ENCODE measurements at places on chromosomes 3 and 15.

DNA sequence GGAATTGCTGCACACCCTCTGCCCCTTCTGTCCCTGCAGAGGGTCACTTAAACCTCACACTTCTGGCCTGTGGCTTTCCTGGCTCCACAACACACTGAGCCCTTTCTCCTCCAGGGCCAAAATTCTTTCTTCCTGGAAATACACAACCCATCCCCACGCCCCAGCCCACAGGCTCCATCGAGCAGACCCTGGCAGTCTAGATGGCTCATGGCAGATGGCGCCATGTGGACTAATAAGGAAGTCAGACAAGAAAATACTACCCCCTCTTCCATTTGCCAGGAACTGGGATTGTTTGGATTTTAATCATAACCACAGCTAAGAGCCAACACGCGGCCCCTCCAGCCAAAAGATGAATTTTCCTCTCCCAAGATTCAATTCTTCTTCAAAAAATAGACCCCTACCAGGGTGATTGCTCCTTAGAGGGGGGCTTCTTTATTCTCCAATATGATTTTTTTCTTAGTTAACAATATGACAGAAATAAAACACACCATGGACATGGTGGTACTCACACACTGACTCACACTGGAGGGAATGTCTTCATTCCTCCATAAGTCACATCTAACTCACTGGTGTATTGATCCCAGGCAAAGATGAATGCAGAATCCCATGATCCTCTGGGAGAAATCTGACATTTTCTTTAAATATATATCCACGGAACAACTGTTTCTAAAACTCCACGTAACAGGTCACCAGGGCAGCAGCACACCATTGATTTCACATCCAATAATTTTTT is 111.5 kb downstream of the NTRK3 start:
- no peak for DNase-seq

DNA sequence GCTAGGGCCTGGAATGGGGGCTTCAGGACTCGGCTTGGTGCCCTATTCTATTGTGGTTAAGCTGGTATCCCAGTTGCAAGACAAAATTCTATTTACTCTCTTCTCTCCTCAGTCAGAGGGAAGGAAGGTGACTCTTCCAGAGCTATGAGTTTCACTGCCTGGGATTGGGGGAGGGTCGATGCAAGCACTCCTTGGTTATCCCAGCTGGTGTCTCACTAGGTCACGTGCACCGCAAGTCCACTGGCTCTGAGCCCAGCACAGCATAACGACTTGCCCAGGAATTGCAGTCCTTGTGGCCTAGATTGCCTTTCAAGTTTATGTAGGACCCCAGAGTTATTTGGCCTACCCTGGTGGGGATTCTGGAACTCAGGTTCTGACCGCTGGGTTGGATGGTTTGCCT is 958.8 kb downstream of the IGSF11 start:
- no peak for DNase-seq

- DNase-seq, result no peak
Measured at GRCh38 chr3:188283347-188283746, 129.4 kb downstream of the LPP start.

GRCh38 chr3:127760361-127760760 is 62.0 kb downstream of the MGLL start:
- DNase-seq, result no peak

DNA sequence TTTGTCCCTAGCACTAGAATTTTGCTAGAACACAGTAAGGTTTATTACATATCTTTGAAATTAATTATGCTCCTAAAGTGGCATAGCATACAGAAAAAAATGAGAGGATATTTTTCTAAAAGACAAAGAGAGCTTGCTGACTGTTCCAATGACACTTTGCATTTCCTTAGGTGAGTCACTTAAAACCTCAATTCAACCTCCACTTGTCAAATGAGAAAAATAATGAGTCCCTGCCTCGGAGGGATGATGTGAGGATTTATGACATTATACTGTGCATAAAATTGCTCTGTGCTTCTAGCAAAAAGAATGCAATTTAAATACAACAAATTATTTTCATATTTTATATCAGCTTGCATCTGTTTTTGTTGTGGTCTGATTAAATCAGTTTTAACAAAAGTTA is 1417.0 kb upstream of the ALCAM start:
- no peak for DNase-seq

DNA sequence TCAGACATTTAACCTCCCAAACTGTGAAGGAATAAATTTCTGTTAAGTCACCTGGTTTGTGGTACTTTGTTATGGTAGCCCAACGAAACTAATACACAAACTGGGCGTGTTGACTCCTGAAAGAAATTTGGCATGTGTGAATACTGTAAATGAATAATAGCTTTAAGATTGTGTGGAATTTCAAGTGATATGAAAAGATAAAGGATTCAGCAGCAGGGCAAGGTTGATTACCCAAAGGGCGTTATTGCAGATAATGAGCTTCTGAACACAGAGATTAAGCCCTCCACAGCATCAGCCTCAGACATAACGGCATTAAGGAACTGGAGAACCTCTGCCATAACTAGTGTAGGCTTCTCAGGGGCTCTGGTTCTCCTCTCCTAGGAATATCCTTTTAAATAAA is 451.5 kb upstream of the NECTIN3 start:
- DNase-seq, result no peak

DNA sequence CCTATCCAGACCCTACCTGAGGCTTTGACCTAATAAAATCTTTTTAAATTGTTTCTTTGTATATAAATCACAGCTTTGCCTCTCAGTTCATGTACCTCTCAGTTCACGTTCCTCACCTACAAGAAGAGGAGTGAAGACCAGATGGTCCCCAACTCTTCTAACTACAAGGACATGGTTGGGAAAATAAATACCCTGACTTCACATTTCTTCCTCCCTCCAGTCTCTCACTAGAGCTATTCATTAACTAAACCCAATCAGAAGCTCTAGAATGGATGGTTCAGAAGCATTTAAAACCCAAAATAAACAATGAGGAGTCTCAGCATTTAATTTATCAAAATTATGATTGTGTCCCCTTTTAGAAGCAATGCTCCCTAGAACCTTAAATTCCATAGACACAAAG is 97.3 kb upstream of the AGTR1 start:
- no peak for DNase-seq

DNA sequence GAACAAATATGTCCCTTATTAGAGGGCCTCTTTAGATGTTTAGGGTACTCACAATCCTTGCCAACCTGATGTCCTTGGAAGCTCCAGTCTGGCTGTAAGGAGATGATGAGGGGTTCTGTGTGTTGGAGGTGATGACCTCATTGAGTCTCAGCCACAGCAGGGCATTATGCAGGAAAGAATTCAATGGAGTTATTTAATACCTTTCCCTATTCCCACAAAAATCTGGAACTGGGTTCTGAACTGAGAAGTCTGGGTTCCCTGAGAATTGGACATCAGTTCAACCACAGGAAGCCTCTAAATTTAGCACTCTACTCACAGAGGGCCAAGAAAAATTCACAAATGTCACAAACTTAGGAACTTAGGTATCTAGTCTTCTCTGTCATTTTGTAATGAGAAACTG is 36.9 kb downstream of the SLC35A5 start:
- DNase-seq, result no peak

GRCh38 chr15:70831094-70831911 is 22.7 kb downstream of the LARP6 start:
- no peak for DNase-seq

- no peak for DNase-seq
Measured at GRCh38 chr15:66291816-66292570, 1.4 kb upstream of the DIS3L start.

DNA sequence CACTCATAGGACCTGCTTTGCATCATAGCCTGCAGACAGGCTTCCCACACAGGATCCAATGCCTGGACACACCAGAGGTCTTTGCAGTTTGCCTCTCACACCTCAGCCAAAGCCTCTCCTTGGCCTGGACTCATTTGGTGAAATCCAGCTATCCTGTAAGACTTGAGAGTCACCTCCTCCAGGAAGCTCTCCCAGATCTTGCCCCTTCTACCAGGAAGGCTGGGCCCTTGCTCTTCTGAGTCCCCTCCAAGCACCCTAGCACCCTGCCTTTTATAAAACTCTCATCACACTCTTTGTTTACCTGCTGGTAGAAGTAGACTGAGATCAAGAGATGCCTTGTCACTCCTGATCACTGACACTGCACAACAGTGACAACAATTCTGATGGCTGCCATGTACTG is 66.8 kb upstream of the GLCE start:
- no peak for DNase-seq

- DNase-seq, result no peak
Measured at GRCh38 chr3:63845215-63845614, 18.4 kb downstream of the THOC7 start.

DNA sequence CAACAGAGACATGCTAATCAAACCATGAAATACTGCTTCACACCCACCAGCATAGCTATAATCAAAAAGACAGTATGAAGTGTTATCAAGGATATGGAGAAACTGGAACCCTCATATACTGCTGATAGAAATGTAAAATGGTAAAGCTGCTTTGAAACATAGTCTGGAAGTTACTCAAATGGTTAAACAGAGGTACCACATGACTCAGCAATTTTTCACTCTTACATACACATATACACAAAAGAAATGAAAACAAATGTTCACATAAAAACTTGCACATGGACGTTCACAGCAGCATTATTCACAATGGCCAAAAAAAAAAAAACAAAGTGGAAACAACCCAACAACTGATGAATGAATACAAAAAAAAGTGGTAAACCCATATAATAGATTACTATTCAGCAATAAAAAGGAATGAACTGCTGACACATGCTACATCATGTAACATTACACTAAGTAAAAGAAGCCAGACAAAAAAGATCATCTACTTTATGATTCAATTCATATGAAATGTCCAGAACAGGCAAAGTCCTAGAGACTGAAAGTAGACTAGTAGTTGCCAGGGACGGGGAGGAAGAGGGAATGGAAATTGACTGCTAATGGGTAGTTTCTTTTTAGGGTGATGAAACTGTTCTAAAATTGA is 23.2 kb downstream of the ZNF148 start:
- no peak for DNase-seq

GRCh38 chr3:15284121-15284889 is 48.1 kb downstream of the SH3BP5 start:
- no peak for DNase-seq

DNA sequence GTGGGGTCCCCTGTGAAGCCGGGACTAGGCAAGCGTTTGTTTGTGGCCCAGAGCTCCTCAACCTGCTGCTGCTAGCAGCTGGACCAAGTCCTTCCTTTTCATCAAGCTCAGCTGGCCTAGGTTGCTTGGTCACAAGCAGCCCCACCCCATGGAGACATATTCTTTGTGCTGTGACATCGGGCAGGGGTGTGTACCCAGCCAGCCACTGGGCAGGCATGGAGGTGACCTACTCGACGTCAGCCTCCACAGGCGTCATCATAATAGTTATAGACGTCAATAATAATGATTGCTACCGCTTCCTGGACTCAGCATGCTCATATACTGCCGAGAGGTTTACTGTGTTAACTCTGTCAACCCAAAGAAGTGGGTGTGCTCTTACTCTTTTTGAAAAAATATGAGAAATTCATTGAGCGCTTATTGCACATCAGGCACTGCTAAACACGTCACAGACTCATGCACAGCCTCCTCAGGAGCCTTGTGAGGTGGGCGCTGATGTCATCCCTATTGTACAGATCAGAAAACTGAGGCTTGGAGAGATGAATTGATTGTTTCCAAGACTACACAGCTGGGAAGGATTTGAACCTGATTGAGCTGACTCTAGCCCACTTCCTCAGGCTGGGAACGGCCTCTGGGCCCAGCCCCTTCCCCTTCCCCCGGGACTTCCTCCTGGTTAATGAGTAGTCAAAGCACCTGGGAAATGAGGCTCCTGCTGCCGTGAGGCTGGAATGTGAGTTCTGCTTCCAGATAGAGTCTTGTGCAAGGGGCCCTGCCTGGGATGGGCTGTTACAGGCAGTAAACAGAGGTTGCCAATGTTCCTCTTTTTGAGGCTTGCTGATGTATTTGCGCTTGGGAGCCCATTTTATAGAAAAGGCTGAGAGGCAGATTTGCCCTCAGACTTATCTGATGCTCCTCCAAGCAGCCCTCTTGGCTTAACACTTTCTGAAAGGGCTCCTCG is 16.2 kb downstream of the SLC6A6 start:
- DNase-seq, result no peak

- DNase-seq, result no peak
Measured at GRCh38 chr3:131224886-131225550, 156.6 kb upstream of the NUDT16 start.

GRCh38 chr3:49132437-49133225 is at the start of gene LAMB2:
Gene LAMB2 (minus strand): TSS chr3:49133050. CDS start chr3:49132867, 183 bp downstream.
- no peak for DNase-seq

GRCh38 chr3:61422945-61423673 is 138.3 kb upstream of the PTPRG start:
- DNase-seq, result no peak

DNA sequence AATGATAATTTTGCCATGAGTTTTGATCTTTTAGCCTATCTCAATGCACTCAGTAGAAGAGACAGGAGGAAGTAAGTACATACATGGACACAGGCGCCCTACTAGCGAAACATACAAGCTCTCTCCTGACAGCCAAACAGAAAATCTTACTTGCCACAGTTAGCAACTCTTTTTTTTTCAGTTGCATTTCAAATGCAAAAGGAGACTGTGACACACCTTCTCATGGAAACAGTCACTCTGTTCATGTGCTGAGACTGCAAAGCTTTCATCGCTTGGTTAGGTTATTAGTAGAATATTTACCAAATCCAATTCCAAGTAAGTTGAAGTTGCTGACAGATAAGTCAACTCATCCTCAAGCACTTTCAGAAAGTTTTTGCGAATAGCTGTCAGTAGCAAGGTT is 223.3 kb downstream of the FOXP1 start:
- no peak for DNase-seq

DNA sequence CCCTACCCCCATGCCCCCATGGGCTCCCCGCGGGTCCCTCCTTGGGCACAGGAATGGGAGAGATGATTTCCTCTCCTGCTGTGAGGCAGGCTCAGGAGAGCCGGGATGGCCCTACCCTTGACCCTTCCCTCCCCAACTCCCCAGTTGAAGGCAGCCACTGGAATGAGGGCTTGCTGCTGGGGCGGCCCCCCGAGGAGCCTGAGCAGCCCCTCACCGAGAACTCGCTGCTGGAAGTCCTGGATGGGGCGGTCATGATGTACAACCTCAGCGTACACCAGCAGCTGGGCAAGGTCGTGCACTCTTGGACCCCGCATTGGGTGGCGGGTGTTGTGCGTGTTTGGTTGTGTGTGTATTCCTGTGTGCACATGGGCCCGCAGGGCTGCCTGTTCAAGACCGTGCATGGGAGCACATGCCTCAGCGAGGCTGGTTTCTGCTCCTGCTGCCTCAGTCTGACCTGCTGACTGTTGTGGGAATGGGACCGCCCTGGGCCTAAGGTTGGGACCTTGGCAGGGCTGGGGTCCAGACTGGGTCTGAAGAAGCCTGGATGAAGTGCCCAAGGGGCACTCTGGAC is 14.0 kb downstream of the AMIGO3 start:
- DNase-seq, result no peak

GRCh38 chr15:83720468-83720867 is 66.5 kb downstream of the ADAMTSL3 start:
- no peak for DNase-seq

DNA sequence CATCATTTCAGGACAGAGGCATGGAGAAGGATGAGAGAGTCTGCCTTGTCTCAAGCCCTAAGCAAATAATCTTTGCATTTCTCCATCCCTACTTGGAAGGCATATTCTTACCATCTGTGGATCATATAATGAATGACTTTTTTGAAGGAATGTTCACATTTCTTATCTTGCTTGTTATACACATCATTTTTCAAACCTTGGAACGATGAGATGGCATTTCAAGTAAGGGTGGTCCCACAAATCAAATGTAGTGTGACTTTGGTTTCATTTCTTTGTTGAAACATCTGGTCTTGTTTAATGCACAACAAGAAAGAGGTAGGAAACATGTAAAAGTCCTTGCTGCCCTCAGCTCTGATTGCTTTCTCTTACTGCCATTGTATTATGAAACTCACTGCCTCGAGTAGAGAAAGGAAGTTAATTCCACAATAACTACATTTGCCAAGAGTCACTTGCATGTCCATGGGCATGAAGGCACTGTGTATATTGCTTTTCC is 32.1 kb downstream of the RBMS3 start:
- DNase-seq, result no peak
